Non-pigmented ciliary epithelial cell (primary cell): ENCODE measurements at places on chromosomes 12 and 14.

DNA sequence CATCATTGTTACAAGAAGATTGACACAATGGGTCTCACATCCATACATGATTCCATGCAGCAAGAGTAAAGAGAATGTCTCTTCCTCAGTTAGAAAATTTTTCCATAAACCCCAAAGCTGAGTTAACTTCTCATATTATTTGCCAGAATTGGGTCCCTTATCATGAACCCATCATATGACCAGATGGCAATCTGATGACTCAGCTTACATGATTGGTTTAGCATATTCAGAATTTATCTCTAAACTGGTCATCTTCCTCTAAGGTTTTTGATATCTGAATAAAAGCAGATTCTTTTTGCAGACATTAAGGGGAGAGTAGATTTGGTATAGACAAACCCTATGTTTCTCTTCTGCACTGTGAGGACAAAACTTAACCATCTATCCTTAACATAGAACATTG lies 174.9 kb downstream of the PIK3C2G start:
- DNase-seq: no peak

DNA sequence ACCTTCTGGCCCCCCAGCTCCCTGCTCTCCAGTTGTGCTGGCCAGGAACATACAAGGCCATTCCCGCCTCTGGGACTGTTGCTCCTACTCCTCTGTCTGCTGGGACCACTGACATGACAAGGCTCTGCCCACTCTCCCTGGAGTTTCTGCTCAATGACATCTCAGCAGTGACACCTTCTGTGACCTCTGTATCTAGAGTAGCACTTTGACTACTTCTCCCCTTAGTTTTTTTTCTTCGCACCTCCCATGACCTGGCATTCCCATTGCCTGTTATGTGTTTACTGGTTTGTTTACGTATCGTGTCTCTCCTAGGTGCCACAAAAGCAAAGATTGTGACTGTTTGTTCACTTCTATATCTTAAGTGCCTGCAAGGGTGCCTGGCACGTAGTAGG lies 40.1 kb upstream of the TMEM263 start:
- DNase-seq: no peak

DNA sequence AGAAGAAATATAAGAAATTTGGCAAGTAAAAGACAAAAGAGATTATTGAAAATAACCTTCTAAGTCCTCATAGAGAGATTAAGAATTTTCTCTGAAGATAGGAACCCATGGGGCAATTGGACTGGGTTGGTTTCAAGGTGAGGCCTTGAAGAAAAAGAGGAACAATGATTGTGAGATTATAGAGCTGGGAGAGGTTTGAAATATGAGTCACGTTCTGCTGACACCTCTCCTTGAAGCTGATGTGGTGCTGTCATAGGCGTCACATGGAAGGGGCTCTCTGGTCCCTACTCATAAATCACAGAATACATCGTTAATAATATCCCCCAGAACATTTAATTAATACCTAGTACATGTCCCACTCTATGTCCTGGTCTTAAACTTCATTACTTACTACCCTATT lies 227.6 kb upstream of the PDE3A start:
- no peak for DNase-seq

- DNase-seq: no peak
These were observed 3.6 kb downstream of the SLC48A1 start for GRCh38 chr12:47776471-47777143.
